ENCODE measurements at places on chromosomes 11 and 22.

- DNase-seq = no peak
These were observed 22.3 kb downstream of the TPST2 start for GRCh38 chr22:26567610-26568009.

DNA sequence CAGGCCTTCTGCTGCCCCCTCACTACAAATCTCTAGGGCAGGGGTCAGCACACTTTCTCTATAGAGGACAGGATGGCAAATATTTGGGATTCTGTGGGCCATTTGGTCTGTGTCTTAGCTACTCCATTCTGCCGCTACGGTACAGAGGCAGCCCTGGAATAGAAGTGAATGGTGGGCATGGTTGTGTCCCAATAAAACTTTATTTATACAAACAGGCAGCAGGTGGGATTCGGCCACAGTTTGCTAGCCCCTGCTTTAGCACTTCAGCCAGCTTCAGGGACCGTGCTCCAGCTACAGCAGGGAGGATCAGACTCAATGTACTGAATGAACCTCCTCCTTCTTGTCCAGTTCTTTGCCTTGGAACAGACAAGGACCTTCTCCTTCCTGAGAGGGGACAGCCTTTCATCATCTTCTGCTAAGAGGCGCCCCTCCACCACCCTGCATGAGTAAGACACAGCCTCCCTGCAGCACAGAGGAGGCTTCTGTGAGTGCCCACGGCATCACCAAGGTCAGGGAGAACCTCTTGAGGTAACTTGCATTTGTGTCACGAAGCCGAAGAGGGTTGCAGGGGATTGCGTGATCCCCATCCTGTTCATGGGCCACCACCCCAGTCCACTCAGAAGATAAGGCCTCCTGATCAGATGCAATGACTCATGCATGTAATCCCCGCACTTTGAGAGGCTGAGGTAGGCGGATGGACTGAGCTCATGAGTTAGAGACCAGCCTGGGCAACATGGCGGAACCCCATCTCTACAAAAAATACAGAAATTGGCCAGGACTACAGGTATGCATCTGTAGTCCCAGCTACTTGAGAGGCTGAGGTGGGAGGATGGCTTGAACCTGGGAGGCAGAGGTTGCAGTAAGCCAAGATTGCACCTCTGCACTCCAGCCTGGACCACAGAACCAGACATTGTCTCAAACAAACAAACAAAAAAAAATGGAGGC lies 4.6 kb downstream of the C11orf24 start:
- DNase-seq = no peak

DNA sequence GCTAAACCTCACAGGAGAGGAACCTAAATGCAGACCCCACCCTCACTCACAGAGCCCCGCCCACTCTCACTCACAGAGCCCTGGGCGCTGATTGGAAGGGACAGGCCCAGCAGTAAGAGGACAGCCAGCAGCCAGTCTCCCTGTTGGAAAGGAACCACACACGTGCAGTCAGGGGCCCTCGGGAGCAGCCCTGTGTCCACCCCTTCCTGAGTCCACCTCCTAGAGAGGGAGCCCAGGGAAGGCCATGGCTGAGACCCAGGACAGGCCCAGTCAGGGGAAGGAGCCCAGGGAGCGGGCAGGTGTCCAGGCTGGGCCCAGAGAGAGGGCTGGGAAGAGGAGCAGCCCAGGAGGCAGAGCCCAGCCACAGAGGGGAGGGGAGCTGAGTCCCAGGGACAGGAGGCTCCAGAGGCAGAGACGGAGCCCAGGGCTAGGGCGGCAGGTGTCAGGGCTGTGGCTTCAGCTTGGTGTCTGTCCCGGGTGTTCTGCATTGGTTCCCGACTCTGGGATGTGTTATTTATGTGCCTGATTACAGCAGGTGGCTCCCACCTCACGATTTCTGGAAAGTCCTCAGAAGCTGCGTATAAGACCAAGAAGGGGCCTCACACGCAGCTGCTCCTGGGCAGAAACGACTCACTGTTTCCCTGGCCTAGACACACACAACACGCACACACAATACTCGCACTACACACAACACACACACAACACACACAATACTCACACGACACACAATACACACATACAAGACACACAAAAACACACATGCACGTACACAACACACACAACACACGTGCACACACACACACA lies 9.0 kb upstream of the APOBEC3H start:
- DNase-seq = no peak

DNA sequence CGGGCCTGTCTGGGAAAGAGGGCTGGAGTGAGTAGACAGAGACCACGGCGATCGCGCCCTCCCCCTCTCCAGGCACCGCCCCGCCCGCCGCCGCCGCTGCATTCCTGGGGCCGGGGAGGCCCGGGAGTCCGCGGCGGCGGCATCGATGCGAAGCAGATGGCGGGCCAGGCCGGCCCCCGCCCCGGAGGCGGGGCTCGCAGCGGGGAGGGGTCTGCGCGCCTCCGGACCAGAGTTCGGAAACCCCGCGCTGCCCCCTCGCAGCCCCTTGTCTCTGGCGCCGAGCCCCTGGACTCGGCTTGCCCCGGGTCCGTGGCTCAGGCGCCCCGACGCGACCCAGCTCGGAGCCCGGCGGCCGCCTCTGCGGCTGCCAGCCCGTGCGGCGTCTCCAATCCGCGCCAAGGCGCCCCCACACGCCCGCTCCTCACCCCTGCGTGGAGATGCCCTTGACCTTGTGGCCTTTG lies 1.3 kb downstream of the SCARF2 start:
- peak; percentile 29 for DNase-seq

DNA sequence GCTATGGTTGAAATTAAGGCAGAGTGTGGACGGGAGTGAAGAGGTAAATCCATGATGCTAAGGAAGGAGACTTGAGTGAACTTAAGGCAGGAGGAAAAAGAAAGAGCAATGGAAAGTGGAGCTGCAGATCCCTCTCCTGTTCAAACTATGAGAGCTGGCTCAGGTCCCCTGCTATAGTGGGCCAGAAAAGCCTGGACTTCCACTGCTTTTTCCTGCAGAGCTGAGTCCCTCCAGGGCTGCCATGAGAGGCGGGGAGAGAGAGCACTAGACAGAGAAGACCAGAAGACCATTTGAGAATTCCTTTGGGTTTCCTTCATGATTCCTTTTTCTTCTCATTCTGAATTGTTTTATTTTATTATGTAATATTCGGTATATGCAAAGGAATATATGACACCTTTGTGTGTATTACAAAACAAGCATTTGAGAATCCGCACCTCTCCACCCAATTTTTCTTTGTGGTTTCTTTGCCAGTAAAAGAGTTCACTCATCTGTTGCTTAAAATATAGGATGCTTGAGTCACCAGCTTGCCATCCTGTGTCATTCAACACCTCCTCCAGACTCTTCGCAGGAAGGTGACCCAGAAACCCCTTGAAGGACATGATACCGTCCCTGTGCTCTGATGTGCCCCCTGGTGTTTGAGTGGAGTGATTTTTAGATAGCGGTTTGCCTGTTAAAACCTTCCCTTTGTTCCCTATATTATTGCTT lies 24.4 kb downstream of the SREBF2 start:
- peak; percentile 65 for DNase-seq

DNA sequence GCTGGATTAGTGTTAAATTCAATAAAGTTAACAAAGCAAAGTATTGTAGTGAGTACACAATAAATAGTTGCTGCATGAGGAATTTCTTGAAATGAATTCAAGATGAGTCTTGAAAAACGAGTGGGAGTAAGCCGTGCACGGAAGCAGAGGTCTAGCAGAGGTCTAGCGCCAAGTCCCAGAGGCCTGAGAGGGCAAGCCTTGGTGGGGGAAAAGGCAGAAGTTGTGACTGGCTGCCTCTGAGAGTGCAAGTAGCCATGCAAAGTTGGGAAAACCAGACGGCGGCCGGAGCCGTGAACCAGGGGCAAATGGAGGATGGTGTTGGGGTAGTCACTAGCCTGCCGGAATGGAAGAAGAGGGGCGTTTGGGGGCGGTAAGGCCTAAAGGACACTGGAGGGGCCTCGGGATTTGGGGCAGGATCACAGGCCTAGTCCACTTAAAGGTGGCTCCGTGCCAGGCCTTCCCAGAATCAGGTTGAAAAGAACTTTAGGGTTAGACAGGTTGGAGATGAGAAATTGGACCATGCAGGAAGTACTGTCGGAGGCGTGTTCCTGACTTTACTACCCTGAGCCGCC lies 379 bp upstream of the SLC3A2 start:
- DNase-seq = peak; percentile 86
